ENCODE measurements at places on chromosomes 3 and 15. TPM values are rescaled to one million over a fixed set of nuclear protein-coding genes. Genes with fewer than 3 reads are reported as not detected.

DNA sequence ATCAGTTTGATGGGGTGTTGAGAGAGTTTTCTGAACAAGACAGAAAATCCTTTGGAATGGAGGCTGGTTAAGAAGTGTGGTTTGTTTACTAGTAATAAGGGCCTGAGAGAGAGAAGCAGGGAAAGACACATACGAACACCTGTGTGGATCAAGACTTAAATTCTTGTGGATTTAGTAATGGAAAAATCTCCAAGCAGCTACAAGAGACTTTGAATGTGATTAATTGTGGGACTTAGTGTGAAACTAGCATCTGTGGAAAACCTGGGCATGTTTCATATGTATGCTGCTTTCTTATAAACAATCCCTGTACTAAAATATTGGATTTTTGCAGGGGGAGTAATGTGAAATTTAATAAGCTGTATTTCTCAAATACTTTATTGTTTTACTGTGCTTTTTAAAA, 399.1 kb downstream of the SI start:
- no peaks in the 10 kb centered on the region for H3K27me3 ChIP-seq
- no peak overlapping the region for H3K4me3 ChIP-seq
- no peaks in the 10 kb centered on the region for H3K4me1 ChIP-seq
- H3K27ac ChIP-seq, result no peak overlapping the region

DNA sequence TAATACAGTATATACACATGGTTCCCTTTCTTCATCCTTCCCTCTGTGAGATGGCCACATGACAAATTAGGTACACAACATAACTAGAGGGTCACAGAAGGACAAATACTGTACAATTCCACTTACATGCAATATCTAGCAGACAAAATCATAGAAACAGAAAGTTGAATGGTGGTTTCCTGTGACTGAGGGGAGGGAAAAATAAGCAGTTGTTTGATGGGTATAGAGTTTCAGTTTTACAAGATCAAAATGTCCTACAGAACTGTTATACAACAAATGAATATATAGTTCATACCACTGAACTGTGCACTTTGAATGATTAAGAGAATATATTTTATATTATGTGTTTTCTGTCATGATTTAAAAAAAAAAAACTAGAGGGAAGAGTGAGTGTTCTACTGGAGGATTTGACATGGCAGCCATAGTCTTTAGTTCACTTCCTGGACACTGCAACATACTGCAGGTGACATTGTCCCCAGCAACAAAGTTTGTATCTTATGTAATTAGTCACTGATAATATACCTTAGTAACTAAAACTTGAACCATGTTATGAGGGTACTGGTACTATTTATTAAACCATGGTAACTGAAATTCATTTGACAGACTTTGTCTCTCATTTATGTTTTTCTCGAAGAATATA, 37.2 kb downstream of the CCDC54 start:
- H3K36me3 ChIP-seq, result no peaks in the 10 kb centered on the region
- H3K4me3 ChIP-seq, result no peak overlapping the region
- H3K27ac ChIP-seq, result no peak overlapping the region
- DNase-seq, result no peak
- peaks cover 2% of the 10 kb centered on the region for H3K4me1 ChIP-seq

The SOX14 gene
- not detected for total RNA-seq

DNA sequence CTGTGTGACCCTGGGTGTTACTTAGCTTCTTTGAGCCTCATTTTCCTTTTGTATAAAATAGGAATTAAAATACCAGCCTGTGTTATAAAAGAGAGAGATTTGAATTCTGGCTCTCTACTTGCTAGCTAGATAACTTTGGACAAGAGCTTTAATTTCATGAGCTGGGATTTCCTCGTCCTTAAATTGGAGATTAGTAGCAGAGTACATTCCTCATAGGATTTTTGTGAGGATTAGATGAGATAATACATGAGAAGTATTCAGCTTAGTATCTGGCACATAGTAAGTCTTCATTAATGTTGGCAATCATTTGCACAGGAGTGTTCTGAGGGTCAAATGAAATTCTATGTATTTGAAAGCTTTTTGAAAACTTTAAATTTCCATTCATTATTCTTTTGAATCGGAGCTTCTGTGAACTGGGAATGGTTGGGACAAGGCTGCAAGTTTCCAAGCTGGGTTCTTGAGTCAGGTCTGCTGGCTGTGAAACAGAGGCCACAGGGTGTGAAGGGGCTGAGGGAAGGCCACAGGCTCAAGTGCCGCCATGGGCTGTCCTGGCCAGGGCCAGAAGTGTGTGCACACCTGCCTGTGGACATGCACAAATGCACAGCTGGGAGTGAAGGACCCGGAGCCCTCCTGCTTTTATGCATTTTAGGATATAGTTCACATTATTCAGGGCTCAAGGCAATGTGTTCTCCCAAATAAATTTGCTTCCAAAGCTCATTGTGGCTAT, 17.2 kb downstream of the ALPK3 start:
- no peaks in the 10 kb centered on the region for H3K36me3 ChIP-seq
- H3K4me1 ChIP-seq, result no peaks in the 10 kb centered on the region
- no peak for DNase-seq

GRCh38 chr3:171459137-171459941, 866 bp downstream of the TNIK start:
- no peaks in the 10 kb centered on the region for H3K27me3 ChIP-seq
- H3K27ac ChIP-seq, result peak overlapping the region; percentile 73
- H3K4me3 ChIP-seq, result peak overlapping the region; percentile 80

The SLC27A2 gene
- total RNA-seq, result 1.1 TPM

DNA sequence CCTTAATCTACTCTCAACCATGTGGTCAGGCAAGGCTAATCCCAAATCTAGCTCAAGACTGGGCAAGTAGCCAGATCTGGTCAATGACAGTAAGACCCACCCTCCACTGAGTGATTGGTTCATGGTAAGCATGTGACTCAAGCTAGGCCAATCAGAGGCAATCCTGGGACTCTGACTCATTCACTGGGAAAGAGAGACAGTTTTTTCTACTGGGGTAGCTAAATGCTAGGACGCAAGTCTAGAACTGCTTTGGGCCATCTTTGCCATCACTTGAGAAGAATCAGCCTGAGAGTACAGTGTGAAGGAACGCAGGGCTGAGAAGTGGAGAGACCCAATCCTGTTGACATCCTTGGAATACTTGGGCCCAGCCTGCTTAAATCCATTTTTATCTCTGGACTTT, 9.4 kb upstream of the RAD18 start:
- H3K4me1 ChIP-seq, result peaks cover 4% of the 10 kb centered on the region
- H3K4me3 ChIP-seq, result no peak overlapping the region
- no peak for DNase-seq
- H3K27ac ChIP-seq, result no peak overlapping the region
- H3K27me3 ChIP-seq, result peaks cover 31% of the 10 kb centered on the region
- H3K36me3 ChIP-seq, result no peaks in the 10 kb centered on the region

The SAMD7 gene
- not detected for total RNA-seq

DNA sequence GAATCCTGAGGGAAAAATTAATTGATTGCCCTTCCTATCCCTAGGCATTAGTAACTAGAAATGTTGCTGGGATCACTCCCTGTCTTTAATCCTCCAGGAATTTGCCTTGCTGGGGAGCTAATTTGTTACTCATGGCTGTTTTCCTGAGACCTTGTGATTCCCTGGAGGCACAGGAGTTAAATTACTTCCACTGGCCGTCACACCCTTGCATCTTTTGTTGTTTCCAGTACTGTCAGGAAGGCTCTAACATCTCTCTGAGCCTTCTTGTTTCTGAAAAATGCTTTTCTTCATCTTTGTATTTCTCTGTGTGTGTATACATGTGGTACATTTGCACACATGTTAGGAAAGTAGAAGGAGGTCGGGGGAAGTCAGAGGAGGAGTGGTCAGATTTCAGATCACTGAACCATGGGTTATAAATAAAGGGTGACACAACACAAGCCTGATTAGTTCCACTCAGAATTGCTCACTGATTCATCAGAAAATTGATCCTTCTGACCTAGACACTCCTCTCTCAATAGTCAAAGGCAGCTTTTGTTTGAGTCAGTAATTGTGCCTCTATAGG, 23.5 kb upstream of the LRRFIP2 start:
- H3K36me3 ChIP-seq, result no peaks in the 10 kb centered on the region
- DNase-seq, result no peak
- H3K27ac ChIP-seq, result no peak overlapping the region
- H3K4me3 ChIP-seq, result no peak overlapping the region
- H3K4me1 ChIP-seq, result no peaks in the 10 kb centered on the region

DNA sequence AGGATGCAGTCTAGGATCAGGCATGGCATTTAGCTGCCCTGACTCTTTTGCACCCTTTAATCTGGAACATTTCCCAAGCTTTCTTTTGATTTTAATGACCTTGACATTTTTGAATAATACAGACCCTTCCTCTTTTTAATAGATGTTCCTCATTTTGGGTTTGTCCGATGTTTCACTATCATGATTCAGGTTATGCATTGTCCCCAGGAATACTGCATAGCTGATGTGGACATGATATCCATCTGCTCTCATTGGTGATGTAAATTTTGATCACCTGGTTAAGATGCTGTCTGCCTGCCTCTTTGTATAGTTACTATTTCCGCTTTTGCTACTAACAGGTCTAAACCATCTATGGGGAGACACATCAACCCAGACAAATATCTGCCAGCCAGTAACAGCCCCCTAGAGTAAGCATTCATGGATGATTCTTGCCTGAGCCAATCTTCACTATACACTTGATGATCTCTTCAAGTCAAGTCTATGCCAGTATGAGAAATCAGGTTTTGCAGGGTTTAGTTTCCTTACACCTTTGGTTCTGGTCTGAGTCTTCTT, 50.6 kb upstream of the ULK4 start:
- no peaks in the 10 kb centered on the region for H3K36me3 ChIP-seq
- DNase-seq, result peak; percentile 20
- H3K4me1 ChIP-seq, result peaks cover 31% of the 10 kb centered on the region
- H3K27me3 ChIP-seq, result no peaks in the 10 kb centered on the region

GRCh38 chr15:78159395-78159794, 10.2 kb downstream of the IDH3A start:
- no peak overlapping the region for H3K4me3 ChIP-seq
- no peak for DNase-seq
- H3K36me3 ChIP-seq, result peaks cover 53% of the 10 kb centered on the region

DNA sequence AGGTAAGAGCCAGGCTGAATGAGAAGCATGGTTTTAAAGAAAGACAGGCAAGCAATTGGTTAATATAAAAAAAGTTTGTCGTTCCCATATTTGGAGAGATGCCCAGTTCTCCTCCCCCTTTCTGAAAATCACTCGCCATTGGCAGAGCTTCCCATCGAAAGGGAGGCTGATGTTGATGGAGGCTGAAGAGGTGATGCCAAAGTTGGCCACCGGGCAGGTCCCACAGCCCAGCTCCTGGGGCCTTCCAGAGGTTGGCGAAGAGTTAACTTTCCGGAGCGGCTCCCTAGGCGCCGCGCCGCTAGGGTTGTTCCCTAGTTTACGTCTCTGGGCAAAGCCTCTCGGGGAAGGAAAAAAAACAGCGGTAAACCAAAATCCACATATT, 793 bp downstream of the PCOLCE2 start:
- DNase-seq, result no peak
- no peak overlapping the region for H3K27ac ChIP-seq
- no peaks in the 10 kb centered on the region for H3K36me3 ChIP-seq
- peak overlapping the region; percentile 62 for H3K4me3 ChIP-seq

DNA sequence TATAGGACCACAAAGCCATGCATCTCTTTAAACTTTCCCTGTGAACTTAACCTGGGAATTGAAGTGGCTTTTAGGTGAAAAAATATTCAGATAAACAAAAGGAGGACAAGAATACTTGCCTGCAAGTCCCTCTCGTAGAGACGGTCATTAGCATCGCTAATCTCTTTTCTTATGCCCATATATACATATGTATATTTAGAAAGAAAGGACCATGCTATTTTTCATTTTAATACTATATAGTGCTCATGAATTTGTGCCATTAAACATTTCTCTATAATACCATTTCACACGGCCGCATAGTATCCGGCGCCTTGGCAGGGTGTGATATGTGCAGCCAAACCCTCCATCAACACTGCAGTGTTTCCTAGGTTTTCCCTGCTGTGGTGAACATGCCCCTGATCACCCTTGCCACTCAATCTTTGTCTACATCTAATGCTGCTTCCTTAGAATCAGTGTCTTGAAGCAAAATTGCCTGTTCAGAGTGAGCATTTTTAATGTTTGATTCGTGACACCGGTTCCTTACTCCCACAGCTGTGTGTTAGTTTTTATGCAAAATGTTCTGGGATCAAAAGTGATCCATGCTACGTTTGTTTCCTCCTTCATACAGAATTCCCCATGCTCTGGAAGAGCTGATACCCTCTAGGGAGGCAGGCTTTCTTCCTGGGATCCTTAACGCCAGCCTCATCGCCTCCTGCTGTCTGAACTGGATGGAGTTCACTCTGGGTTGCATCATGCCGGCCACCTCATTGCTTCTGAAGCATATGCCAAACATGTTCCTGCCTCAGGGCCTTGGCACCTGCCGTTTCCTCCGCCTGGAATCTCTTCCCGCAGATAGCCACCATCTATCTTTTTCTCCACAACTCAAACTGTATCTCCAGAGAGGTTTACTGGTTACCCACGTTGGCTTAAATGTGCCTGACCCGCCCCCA, 118.1 kb downstream of the FBLN2 start:
- no peaks in the 10 kb centered on the region for H3K27me3 ChIP-seq
- no peaks in the 10 kb centered on the region for H3K4me1 ChIP-seq
- H3K27ac ChIP-seq, result no peak overlapping the region
- DNase-seq, result no peak
- no peak overlapping the region for H3K4me3 ChIP-seq

GRCh38 chr15:90620379-90621067, 90.8 kb downstream of the CRTC3 start:
- peaks cover 4% of the 10 kb centered on the region for H3K36me3 ChIP-seq
- H3K27ac ChIP-seq, result peak overlapping the region; percentile 27
- DNase-seq, result no peak
- peaks cover 17% of the 10 kb centered on the region for H3K4me1 ChIP-seq
- H3K4me3 ChIP-seq, result no peak overlapping the region
- no peaks in the 10 kb centered on the region for H3K27me3 ChIP-seq

The ANKRD63 gene
- total RNA-seq, result 0.38 TPM

DNA sequence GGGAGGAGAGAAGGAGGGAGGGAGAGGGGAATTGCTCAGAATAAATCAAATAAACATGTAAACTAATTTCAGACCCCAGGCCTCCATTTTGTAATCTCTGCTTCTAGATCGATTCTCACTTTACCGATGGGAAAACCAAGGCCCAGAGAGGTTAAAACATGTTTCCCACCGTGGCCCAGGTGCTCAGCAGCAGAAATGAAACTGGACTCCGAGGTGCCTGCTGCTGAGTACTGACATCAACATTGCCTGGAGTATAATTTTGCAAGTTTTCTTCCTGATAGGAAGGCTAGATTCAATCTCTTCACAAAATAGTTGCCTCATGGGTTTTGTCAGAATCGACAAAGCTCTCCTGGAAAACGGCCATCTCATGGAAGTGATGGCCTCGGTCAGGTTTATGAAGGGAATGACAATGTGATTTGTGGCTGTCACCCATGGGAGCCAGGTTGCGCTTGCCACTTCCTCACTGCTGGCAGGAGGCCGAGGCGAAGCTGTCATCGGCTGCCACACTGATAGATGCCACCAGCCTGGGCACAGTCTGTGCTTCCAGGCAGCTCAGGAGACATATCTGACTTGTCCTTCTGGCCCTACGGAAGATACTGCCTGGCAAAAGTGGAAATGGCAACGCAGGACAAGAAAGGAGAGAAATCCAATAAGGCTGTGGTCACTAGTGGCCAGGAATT, 133.1 kb upstream of the LRRN1 start:
- DNase-seq, result no peak
